Omental fat pad (tissue), 4 donors: ENCODE measurements at places on chromosomes 5 and 9.

- no peak for DNase-seq
Observed at GRCh38 chr9:137383784-137384756, 38.9 kb downstream of the EXD3 start.

- no peak for DNase-seq
Observed at GRCh38 chr9:37036371-37036775, 2.3 kb upstream of the PAX5 start.

GRCh38 chr9:34577400-34578240, 11.9 kb downstream of the CNTFR start:
- DNase-seq, result no peak

DNA sequence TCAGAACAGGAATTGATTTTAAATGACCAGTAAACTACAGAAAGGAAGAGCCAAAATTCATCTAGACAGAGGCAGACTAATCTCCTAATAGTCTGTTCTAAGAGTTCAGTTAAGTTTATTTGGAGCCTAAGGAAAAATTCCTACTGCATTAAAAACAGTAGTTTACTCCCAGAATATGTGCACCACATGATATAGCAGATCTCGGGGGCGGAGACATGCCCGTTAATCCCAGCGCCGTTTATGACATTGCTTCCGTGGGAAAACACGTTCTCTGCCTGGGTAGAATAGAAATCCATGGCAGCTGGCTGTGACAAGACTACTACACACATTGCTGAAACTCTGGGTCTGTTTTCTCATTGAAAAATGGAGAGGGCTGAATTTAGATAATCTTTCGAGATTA, 11.4 kb downstream of the HABP4 start:
- no peak for DNase-seq

- DNase-seq, result no peak
Observed at GRCh38 chr5:168920019-168920810, 341.0 kb upstream of the PANK3 start.

DNA sequence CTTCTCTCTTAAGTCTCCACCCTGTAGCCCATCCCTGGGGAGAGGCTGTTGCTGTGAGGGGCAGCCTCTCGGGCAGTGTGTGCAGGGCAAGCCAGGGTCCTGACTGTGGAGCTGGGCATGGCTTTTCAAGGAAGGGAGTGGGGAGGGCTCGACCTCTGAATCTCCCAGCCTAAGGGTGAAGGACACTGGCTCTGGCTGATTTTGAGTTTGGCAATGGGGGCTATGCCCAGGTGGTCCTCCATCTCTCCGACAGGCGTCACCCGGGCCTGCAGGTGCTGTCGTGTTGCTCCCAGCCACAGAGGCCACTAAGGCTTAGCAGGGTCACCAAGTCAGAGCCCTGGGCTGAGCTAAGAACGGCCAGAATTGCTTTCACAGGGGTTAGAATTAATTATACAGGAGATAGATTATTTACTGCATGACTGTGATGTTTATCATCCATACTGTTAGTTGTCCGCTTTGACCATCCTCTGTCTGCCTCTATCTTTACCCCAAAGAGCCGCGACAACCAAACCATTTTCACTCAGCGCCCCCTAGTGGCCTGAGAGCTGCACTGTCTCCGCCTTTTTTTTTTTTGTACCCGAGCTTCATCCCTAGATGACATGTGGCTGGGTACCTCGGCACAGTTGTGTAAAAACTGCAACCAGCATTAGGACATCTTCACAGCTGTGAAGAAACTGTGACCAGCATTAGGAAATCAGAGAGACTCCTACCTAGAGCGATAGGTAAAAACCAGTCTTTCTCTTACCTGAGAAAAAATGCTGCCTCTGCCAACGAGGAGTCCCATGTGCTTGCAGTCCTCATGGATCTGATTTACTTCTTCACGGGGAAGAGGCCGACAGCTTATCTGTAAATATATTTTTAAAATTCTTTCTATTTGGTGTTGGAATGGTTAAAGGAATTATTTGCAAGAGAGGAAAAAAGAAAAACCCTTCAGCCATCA, 44.5 kb downstream of the AGXT2 start:
- DNase-seq, result peak; percentile 39

DNA sequence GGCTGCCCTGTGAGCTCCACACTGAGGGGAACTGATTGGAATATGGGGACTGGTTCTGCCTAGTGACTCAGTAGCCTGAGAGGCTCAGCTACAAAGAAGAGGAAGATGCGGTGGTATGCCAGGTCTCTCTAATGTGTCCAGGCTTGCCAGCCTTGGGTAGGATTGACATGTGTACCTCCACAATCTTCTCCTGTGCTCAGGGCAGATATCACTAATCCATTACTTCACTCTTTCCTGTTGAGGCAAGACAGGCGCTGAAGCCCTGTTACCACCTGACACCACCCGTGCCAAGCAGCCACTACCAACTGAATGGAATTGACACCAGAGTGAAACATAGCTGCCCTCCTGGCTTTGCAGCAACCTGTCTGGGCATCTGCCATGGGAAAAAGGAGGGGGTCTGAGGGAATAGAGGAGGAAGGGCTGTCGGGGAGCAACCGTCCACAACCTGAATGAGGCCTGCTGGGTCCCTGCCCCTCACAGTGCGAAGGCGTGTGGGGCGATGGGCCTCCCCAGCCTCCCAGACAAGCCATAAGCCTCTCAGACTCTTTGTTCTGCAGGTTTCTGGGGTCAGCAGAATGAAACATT, 114.7 kb upstream of the CXCL14 start:
- DNase-seq, result no peak

GRCh38 chr9:110814159-110814558, 145.6 kb downstream of the MUSK start:
- DNase-seq, result no peak

DNA sequence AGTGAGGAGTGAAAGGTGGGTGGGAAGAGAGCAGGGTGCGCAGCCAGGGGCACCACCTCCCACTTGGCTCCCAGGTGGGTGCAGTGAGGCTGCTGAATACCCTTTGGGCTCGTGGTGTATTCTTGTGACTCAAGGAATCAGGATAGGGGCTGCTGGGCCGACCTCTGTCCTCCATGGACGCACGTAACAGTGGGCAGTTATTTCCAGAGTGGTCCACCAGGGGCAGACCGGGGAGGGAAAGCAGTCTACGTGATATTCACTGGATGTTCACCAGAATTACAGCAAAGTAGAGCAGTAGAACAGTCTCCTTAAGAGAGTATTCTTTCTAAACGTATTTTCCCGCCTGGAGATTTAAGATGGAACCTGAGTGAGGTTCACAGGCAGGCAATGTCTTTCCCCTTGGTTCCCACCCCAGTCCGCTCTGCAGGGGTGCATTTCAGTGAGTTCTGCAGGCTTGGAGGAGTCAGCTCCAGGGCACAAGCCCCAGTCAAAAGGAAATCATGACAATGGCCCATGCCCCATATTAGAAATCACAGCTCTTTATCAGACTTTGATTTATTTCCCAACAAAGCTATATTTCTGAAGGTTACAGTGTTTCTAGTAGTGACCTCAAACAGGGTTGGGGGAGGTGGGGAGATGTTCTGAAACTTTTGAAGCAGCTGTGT, 88.7 kb downstream of the SYK start:
- DNase-seq, result no peak

GRCh38 chr9:22141908-22142307, 132.8 kb upstream of the CDKN2B start:
- no peak for DNase-seq

DNA sequence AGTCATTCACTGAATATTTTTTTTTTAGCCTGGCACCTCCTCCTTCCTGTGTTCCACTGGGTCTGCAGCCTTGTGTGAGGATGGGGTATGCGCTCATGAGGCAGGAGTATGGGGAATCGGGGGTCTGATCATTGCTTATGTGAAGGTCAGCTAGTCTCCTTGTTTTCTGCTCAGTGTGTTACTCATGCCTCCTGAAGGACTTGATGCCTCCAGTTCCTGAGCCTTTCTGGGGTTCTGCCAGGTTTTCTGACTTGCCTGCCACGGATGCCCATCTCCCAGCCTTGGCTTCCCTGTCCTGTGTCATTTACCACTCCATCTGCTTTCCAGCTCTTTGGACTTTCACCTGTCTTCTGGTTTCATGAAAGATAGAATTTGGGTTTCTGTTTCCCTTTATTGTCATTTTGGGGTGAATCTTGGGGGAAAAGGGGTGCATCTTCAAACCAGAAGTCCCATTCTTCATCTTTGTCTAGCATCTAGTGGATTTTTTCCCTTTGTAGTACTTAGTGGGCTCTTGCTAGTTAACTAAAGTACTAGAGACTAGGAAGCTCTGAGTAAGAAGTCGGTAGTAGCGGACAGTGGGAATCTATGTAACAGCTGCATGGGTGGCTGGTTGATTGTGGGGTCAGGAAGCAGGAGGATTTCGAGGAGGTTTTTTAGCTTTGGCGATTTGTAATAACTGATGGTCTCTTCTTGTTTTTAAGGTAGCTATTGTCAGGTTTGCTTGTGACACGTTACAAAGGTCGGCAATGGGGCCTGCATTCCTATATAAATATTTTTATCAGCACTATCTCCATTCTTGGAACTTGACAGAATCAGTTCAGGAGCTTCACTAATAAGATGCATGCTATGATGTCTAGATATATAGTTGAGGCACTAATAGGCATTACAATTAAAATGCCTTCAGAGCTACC, 8.2 kb downstream of the OTULIN start:
- no peak for DNase-seq

DNA sequence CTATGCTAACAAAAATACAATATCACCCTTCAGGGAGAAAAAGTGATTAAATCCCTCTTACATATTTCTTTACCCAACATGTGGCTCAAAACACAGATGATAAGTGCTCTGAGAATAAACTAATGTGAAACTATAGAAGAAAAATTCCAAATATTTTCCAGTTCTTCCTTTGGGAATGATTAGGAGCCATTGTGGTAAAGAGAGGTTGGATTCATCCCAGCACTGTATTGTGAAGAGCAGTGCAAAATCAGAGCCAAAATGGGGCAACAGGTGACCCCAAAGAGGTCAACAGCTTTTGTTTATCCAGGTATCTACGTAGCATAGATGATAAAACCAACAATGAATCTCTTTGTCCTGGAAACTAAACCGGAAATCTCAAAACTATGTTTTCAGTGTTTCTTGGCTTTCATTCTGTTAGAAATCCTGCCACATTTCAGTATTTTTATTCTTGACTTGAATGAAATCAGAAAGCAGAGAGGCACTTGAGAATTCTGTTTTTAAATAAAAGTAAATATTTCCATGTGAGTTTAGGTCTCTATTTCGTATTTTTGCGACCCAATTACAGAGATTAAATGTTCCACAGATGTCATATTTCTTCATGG, 120.4 kb upstream of the FST start:
- no peak for DNase-seq

- no peak for DNase-seq
Observed at GRCh38 chr5:178883815-178884430, 11.8 kb upstream of the ZFP2 start.

DNA sequence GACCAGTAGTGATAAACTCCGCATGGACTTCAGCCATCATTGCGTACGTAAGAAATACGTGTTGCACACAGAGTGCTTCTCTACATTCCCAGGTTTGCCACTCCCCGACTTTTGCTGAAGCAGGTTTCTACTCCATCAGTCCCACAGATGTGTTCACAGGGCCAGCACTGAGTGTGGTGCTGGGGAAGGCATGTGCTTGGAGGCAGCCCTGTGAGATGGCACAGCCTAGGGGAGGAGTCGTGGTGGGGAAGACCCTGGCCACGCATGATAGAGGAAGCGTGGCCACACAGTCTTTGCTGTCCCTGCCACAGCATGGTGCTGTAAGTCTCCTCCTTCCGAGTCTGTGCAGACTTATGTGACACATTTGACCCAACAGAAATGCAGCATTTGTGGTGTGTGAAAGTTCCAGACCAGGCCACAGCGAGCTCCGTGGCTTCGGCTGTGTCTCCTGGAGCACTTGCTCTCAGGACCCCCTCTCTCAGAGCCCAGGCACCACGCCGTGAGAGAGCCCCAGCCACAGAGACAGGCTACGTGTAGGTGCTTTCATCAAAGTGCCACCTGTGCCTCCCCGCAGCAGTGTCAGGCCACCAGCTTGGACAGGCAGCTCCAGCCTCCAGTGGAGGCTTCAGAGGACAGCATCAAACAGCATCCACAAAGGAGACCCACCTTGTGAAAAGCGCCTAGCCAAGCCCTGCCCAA, 197.8 kb downstream of the AUH start:
- no peak for DNase-seq

DNA sequence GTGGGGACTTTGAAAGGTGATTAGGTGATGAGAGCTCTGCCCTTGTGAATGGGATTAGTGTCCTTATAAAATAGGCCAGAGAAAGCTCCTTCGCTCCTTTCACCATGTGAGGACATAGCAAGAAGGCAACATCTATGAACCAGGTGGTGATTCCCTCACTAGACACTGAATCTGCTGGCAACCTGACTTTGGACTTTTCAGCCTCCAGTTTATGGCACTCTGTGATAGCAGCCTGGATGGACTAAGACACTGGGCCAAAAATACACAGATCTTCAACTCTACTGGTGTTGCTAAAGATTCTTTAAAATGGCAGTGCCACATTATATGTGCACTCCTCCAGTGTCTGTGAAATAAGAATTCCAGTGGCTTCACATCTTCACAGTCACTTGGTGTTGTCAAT, 41.2 kb upstream of the COL15A1 start:
- no peak for DNase-seq

DNA sequence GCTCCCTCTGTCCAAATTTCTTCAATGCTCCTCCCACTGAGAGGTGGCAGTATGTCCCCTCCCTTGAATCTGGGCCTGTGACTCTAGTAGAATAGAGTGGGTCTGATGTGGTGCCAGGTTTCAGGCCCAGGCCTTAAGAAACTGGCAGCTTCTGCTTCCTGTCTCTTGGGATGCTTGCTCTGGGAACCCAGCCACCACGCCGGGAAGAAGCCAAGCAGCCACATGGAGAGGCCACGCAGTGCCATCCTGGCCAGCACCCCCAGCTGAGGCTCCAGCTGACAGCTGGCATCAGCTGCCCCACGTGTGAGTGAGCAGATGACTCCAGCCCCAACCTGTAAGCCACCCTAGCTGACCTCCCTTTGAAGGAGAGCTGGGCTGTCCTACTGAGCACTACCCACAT, 7.3 kb upstream of the TSPAN17 start:
- DNase-seq, result no peak

DNA sequence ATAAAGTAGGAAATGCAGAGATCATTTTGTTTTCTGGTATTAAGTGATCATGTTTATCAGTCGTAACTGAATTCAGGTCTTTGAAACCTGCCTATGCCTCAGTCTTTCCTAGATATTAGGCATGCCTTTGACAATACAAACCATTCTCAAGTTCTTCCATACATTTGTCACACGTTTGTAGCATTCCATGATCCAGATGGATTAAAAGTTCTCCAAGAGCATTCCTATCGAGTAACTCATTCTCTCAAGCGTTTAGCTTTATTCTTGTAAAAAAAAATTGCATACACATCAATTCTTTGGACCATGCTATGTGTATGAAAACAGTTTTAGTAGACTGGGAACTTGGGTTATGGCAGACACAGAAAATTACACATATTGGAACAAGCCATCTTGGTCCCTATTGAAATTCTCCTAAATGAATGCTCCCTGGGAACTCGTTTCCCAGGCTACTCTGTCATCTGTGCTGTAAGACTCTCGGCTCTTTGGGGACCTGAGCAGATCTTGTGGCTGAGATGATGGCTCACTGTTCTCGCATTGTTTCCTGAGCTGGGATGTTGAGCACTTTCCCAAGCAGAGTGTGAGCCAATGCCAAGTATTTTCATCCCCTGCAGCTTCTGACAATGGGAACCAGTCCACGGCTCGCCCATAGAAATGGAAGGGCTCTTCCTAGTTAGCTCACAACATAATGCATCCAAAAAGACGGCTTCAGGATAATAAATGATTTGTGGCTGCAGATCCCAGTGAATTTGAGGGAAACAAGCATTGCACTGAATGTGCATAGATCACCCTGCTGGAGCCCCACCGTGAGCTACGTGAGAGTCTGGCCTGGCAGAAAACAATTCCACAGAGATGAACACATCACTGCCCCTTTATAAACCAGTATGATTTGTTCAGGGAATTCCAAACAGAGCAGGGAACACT, 230.2 kb downstream of the IRX1 start:
- DNase-seq, result no peak
